ENCODE measurements at places on chromosomes 3 and 15. TPM values are rescaled to one million over a fixed set of nuclear protein-coding genes. Genes with fewer than 3 reads are reported as not detected.

DNA sequence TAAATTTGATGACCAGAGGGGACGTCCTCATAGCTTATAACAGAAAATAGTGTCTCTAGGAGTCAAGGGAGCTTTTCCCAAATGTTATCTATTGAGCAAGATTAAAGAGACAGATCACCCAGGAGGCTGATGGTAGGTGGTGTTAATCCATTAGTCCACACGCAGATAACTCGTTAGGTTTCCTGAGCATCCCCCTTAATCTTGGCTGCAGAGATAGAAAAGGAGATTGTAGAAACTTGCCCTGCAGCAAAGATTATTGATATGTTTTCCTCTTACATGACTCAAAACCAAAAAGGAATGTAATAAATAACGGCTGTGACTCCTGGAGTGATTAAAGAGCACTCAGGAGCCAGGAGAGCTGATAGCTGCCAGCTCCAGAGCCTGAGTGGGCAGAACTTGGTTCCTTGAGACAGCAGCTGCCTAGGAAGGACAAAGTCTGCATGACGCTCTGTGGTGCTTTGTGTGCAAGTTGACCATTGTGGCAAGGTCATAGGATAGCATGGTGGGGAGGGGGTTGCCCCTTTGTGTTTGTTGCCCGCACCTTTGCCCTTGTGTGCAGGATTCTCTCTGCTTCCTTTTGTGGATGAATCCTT lies 234.8 kb downstream of the PTPRG start:
- DNase-seq: peak; percentile 18
- no peaks in the 10 kb centered on the region for H3K4me1 ChIP-seq
- no peaks in the 10 kb centered on the region for H3K36me3 ChIP-seq
- H3K27me3 ChIP-seq: no peaks in the 10 kb centered on the region
- no peak overlapping the region for H3K27ac ChIP-seq
- H3K4me3 ChIP-seq: no peak overlapping the region

GRCh38 chr3:48656061-48656840 lies 6.4 kb downstream of the CELSR3 start:
- no peaks in the 10 kb centered on the region for H3K4me1 ChIP-seq
- peaks cover 5% of the 10 kb centered on the region for H3K27me3 ChIP-seq
- no peaks in the 10 kb centered on the region for H3K36me3 ChIP-seq
- no peak overlapping the region for H3K27ac ChIP-seq
- no peak overlapping the region for H3K4me3 ChIP-seq
- peak; percentile 70 for DNase-seq

- peaks cover 30% of the 10 kb centered on the region for H3K4me1 ChIP-seq
- peak overlapping the region; percentile 70 for H3K27ac ChIP-seq
- no peak overlapping the region for H3K4me3 ChIP-seq
- no peaks in the 10 kb centered on the region for H3K27me3 ChIP-seq
Measured at GRCh38 chr3:27521179-27521871, 37.1 kb upstream of the SLC4A7 start.

- no peak overlapping the region for H3K27ac ChIP-seq
- H3K36me3 ChIP-seq: no peaks in the 10 kb centered on the region
- peaks cover 6% of the 10 kb centered on the region for H3K27me3 ChIP-seq
Measured at GRCh38 chr3:10467904-10468612, 37.3 kb downstream of the ATP2B2 start.

DNA sequence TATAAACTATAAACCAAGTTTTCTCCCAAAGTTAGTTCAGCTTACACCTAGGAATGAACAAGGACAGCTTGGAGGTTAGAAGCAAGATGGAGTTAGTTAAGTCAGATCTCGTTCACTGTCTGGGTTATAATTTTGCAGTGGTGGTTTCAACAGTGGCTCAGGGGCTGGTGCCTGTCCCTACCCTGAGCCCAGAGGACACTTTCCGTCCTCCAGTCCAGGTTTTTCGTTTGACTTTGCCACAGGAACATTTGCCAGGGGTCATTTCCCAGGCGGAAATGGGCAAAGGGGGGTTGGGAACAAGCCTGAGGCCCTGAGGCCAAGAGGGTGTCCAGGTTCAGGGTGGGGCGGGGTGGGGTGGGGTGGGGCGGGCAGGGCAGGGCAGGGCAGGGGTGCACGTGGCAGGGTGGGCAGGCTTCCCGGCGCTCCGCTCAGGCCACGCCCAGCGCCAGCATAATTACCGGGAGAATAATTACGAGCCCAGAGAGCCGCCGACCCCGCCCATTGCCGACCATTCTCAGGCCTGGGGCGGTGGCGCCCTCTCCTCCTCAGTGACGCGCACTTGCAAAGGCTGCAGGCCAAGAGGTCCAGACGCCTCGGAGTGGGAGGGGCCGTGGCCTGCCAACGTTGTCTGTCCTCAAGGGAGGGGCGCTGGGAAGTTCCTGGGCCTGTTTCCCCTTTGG lies 70.4 kb downstream of the KLF13 start:
- H3K27ac ChIP-seq: peak overlapping the region; percentile 83
- peak; percentile 68 for DNase-seq
- H3K36me3 ChIP-seq: no peaks in the 10 kb centered on the region
- H3K27me3 ChIP-seq: no peaks in the 10 kb centered on the region
- no peak overlapping the region for H3K4me3 ChIP-seq

DNA sequence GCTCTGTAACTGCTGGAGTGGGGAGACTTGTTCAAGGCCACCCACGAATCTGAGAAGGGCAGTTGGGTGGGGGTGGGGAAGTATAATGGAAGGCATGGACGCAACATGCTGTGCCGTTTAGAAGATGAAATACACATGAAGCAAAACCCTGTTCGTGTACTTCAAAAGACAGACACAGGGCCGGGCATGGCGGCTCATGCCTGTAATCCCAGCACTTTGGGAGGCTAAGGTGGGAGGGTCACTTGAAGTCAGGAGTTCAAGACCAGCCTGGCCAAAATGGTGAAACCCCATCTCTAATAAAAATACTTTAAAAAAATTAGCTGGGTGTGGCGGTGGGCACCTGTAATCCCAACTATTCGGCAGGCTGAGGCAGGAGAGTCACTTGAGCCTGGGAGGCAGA lies 36.9 kb upstream of the SFMBT1 start:
- no peak overlapping the region for H3K4me3 ChIP-seq
- H3K27ac ChIP-seq: no peak overlapping the region
- peaks cover 5% of the 10 kb centered on the region for H3K4me1 ChIP-seq
- H3K27me3 ChIP-seq: no peaks in the 10 kb centered on the region
- no peak for DNase-seq
- H3K36me3 ChIP-seq: no peaks in the 10 kb centered on the region

DNA sequence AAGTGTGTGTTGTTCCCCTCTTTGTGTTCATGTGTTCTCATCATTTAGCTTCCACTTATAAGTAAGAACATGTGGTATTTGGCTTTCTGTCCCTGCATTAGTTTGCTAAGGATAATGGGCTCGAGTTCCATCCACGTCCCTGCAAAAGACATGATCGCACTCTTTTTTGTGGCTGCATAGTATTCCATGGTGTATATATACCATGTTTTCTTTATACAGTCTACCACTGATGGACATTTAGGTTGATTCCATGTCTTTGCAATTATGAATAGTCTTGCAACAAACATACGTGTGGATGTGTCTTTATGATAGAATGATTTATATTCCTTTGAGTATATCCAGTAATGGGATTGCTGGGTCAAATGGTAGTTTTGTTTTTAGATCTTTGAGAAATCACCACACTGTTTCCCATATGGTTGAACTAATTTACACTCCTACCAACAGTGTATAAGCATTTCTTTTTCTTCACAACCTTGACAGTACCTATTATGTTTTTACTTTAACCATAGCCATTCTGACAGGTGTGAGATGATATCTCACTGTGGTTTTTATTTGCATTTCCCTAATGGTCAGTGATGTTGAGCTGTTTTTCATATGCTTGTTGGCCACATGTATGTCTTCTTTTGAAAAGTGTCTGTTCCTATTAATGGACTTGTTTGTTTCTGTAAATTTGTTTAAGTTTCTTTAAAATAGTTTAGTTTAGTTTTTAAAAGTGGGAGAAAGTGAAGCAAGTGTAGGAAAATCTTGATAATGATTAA lies 21.9 kb upstream of the SLC30A4 start:
- no peaks in the 10 kb centered on the region for H3K27me3 ChIP-seq
- no peak overlapping the region for H3K4me3 ChIP-seq
- no peaks in the 10 kb centered on the region for H3K4me1 ChIP-seq
- no peak for DNase-seq
- no peaks in the 10 kb centered on the region for H3K36me3 ChIP-seq

DNA sequence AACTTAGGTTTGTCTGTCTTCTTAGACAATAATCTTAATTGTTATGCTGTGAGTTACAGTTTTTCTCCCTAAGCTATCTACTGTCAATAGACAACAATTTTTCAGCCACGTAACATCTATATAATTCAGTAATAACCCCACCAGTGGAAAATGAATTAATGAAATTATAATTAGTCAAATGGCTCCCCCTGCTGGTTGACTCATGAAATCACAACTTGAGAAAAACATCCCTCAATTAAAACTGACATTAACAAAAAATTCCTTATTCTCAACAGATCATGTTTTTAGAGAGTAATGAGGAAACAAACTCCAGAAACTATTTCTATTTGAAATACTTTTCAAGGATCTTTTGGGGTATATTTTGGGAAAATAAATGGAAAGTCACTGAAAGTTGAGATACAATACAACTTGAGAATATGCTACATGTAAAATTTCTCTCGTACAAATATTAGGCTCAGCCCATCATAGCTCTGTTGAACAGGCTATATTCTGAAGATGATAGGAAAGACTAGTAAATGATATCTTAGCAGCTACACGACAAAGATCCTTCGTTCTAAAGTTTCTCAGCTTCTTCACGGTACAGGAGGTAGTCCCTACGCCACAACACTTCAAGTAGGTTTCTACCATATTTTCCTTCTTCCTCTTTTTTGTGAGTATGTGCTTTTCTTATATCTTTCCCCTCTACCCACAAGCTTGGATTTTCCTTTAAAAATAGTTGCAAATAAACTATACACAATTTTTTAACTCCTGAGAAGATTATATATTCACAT lies 20.7 kb downstream of the PPP1R2 start:
- H3K27me3 ChIP-seq: no peaks in the 10 kb centered on the region
- H3K27ac ChIP-seq: no peak overlapping the region
- no peaks in the 10 kb centered on the region for H3K36me3 ChIP-seq
- no peak for DNase-seq
- no peaks in the 10 kb centered on the region for H3K4me1 ChIP-seq

DNA sequence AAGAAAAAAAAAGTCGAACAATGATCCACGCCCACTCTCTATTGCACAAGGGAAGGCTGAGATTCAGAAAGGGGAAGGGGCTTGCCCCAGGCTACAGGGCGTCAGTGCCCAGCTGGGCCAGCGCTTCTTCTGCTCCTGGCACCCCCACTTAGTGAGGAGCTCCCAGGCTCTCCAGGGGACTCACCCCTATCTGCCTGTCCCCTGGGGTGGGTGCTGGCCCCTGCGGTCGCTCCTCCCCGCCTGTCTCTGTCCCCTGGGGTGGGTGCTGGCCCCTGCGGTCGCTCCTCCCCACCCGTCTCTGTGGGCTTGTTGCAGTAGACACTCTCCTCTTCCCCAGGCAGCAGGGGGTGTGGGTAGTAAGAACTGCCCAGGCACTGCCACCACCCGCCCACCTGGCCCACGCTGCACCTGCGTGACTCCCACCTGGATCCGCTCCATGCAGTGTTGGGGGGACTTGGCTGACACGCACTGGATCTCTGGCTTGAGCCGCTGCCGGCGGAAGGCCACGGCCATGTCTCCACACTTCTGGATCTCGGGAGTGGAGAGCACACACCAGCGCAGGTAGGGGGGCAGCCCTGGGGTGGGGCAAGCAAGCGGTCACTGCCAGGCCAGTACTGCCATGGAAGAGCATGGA lies 14.6 kb downstream of the MELTF start:
- no peaks in the 10 kb centered on the region for H3K4me1 ChIP-seq
- no peak for DNase-seq
- H3K27ac ChIP-seq: no peak overlapping the region
- no peaks in the 10 kb centered on the region for H3K36me3 ChIP-seq
- H3K4me3 ChIP-seq: no peak overlapping the region

DNA sequence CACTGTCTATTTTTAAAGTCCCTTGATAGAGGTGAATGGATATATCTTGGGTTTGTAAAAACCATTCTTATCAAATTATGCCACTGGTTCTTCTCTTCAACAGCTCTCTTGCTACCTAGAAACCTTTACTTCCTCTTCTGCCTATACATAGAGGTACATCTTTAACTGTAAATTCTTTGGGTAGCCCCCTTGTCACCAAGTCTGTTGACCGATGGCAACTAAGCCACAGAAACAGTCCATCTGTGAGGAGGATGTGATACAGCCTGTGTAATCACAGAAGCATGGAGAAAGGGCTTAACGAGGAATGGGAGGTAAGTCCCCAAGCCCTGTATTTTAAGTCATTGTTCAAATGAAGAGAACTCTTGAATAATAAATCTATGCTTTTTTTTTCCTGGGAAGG lies 246.5 kb upstream of the MDFIC2 start:
- H3K4me1 ChIP-seq: no peaks in the 10 kb centered on the region
- H3K4me3 ChIP-seq: no peak overlapping the region
- H3K36me3 ChIP-seq: no peaks in the 10 kb centered on the region
- no peak overlapping the region for H3K27ac ChIP-seq

GRCh38 chr15:75073197-75073596 lies 49.8 kb downstream of the PPCDC start:
- H3K36me3 ChIP-seq: no peaks in the 10 kb centered on the region
- H3K27ac ChIP-seq: no peak overlapping the region
- H3K27me3 ChIP-seq: no peaks in the 10 kb centered on the region
- no peak overlapping the region for H3K4me3 ChIP-seq

GRCh38 chr15:64004587-64004986 lies 41.7 kb downstream of the DAPK2 start:
- no peaks in the 10 kb centered on the region for H3K27me3 ChIP-seq
- no peak overlapping the region for H3K27ac ChIP-seq
- DNase-seq: peak; percentile 30
- H3K36me3 ChIP-seq: no peaks in the 10 kb centered on the region

GRCh38 chr3:187536185-187536584 lies 134.0 kb downstream of the SST start:
- DNase-seq: no peak
- H3K27me3 ChIP-seq: no peaks in the 10 kb centered on the region

- DNase-seq: no peak
- no peak overlapping the region for H3K27ac ChIP-seq
- H3K27me3 ChIP-seq: no peaks in the 10 kb centered on the region
- H3K36me3 ChIP-seq: no peaks in the 10 kb centered on the region
Measured at GRCh38 chr15:51579012-51579411, 43.6 kb downstream of the DMXL2 start.

DNA sequence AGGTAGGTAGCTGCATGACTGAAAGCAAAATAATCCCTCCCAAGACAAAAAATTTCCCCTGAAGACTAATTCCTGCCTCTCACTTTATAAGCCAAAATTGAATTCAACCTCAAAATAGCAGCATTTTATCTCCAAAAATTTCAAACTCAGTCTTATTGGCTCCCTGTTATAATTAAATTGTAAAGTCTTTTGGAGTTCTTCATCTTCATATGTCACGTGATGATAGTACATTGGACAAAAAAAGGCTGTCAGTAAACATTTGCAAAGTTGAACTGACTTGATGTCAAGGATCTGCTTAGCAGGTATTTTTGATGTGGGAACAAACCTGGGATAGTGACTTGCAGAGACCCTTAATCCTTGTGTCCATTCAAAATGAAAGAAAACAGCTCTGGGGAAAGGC lies 98.4 kb upstream of the SPRED1 start:
- H3K4me3 ChIP-seq: no peak overlapping the region
- H3K27ac ChIP-seq: no peak overlapping the region
- no peaks in the 10 kb centered on the region for H3K4me1 ChIP-seq
- no peak for DNase-seq
- H3K36me3 ChIP-seq: no peaks in the 10 kb centered on the region

- DNase-seq: peak; percentile 32
- no peaks in the 10 kb centered on the region for H3K4me1 ChIP-seq
- peaks cover 36% of the 10 kb centered on the region for H3K27me3 ChIP-seq
- H3K4me3 ChIP-seq: no peak overlapping the region
- H3K27ac ChIP-seq: no peak overlapping the region
Measured at GRCh38 chr15:40430271-40430805, 10.4 kb upstream of the BAHD1 start.

NR1I2 gene
- total RNA-seq: under 0.01 TPM

KIF15 gene
- 3.8 TPM for total RNA-seq

LTK gene
- total RNA-seq: 0.99 TPM

DUT gene
- 47.6 TPM for total RNA-seq

UTS2B gene
- 0.99 TPM for total RNA-seq
